ENCODE measurements at places on chromosomes 6 and 20.

GRCh38 chr6:56399250-56399671 is 151.9 kb upstream of the COL21A1 start:
- DNase-seq = no peak

DNA sequence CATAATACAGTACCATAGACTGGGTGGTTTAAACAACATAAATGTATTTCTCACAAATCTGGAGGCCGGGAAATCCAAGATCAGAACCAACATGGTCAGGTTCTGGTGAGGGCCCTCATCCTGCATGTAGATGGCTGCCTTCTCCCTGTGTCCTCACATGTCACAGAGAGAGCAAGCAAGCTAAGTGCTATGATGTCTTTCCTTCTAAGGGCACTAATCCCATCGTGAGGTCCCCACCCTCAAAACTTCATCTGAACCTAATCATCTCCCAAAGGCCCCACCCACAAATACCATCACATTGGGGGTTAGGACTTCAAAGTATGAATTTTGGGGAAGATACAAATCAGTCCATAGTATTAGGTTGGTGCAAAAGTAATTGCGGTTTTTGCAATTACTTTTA is 56.8 kb downstream of the CCDC170 start:
- no peak for DNase-seq

DNA sequence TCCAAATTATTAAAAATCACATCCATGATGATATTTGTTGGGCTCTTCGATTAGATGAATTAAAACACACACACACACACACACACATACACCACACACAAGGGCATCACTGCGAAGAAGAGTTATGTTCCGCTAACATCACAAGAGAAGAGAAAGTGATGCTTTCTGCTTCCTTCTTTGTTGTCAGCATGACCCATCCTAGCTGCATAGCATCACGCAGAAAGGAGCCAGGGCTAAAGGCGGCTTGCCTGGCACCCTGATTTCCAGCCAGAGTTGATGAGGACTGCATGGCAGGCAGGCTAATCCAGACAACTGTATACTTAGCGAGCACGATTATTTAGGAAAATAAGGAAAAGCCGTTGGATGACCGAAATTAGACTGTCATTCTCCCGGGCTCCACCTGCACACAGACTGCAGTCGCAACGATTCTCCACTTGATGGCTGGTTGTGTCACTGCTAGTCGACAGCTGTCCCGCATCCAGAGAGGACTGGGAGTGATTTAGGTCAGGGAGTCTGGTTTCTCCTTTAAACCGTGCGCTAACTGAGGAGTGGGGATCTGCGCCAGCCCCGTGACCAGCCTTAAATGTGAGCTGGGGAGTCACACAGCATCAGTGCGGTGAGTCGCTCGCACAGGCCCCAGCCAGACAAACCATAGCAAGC is 70.6 kb upstream of the SOX4 start:
- DNase-seq = no peak

DNA sequence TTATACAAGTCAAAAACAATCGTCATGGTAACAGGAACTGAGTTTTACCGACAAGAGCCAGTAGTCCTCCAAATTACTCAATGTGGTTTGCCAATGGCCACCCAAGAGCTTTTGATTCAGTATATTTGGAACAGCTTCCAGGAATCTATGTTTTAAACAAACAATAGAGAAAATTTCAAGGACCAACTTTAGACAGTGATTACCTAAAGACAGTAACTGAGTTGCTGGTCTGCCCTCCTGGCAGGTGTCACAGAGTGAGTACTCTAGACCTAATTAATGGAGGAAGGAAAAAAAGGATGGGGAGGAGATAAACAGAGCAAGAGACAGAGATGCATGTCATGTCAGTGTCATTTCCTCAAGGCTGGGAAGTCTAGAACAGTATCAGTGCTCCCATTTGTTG is 361.3 kb upstream of the BTBD3 start:
- DNase-seq = no peak

DNA sequence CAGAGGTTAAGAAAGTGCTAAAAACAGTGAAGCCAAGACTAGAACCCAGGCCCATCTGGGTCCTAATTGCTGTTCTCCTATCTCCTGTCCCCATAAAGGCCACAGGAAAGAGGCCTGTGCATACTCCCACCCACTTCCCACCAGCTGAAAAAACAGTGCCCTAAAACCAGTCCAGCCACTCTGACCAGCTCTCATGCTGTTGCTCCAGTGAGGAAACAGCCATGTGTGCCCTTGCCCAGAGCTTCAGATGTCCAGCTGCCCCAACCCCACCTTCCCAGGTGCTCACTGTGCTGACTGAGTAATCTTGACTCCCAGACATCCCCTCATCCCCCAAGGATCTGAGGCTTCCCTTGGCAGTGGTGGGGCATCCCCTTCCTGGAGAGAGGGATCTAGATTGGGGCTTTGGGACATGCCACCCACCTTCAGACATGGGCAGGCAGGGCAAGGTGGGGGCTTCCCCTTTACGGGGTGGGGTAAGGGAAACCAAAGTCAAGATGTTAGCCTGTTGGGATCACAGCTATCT is 28.7 kb downstream of the KCNK5 start:
- DNase-seq = no peak

- no peak for DNase-seq
These were observed 236.0 kb upstream of the JAG1 start for GRCh38 chr20:10909803-10910202.

- no peak for DNase-seq
These were observed 20.1 kb upstream of the NCOA3 start for GRCh38 chr20:47481330-47482216.

GRCh38 chr6:24205020-24205492 is 79.0 kb downstream of the NRSN1 start:
- no peak for DNase-seq

DNA sequence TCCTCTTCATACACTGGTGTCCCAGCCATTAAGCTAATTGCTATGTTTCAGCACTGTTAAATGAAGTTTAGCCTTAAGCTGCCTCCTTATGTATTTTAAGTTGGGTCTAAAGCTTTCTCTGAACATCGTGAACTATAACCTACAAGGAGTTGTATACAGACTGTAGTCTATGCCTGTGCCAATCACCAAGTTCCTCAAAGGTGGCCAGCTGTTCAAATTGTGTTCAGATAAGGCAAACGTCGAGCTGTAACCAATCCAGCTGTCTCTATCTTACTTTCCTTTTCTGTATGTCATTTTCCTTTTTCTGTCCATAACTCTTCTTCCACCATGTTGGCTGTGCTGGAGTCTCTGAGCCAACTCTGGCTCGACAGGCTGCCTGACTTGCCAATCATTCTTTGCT is 199.6 kb downstream of the OGFRL1 start:
- DNase-seq = no peak

DNA sequence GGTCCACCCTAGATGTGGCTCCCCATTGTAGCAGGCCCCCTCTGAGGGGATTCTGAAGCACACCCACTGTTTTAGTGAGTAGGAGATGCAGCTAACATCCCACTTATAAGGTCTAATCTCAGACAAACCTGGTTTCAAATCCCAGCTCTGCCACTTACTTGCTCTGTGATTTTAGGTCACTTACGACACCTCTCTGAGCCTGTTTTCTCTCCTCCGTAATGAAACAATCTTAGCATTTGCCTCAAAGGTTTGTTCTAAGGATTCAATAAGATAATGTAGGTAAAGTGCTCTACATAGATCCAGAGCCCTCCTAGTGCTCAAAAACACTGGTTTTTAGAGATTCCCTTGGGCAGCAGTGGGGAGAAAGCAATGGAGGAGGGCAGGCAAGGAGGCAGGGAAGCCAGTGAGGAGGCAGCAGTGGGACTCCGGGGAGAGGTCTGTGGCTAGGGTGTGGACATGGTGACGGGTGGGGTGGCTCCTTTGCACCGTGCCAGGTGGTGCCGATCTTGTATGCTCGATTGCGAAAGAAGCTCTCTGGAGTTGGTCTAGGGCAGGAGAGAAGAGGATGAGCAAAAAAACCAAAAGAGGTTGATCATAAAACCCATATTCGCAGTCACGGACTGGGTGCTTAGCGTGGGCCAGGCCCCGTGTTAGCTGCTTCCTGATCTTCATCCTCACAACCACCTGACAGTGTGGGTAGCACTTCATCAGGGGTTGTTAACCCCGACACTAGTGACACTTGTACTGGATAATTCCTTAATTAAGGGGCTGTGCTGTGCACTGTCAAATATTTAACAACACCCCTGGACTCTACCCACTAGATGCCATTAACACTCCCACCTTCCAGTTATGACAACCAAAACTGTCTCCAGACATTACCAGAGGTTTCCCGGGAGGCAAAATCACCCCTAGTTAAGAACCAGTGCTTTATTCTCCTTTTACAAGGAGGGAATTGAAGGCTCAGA is 16.8 kb upstream of the PTGIS start:
- DNase-seq = no peak

GRCh38 chr6:123940551-123940950 is 136.9 kb downstream of the NKAIN2 start:
- no peak for DNase-seq

DNA sequence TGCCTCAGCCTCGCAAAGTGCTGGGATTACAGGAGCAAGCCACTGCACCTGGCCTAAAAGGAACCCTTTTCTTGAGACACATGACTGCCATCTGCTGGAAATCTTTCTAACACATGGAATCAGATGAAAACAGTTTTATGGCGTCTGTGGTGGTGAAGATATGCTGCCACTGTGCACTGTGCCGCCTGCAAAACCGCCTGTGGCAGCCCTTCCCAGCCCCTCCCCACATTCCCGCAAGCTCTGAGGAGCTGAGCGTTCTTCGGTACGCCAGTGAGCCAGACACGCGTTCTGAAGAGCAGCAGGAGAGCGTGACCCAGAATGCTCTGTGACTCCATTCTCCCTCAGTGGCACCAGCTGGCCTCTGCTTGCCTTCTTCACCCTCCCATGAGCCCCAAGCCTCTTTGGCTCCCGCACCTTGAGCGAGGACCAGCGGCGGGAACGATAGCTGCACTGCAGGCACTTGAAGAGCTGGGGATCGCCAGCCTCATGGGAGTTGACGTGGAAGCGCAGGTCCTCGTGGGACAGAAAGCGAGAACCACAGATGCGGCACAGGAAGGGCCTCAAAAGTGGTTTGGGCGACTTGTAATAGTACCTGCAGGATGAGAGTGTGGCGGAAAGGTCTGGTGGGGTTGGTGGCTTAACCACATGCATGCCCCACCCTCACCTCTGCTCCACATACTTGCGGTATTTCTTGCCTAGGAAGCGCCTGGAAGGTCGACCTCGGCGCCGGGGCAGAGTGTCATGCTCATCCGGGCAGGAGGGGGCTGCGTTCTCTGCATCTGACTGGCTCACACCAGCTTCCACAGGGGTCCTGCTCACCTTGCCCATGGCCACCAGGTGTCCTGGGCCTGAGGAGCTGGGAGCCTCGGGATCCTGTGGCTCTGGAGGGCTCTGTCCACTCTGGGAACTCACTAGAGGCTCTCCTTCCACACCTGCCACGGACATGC is 8.7 kb downstream of the ZNF335 start:
- no peak for DNase-seq

GRCh38 chr6:26296857-26297648 is 67.9 kb upstream of the BTN3A2 start:
- no peak for DNase-seq

DNA sequence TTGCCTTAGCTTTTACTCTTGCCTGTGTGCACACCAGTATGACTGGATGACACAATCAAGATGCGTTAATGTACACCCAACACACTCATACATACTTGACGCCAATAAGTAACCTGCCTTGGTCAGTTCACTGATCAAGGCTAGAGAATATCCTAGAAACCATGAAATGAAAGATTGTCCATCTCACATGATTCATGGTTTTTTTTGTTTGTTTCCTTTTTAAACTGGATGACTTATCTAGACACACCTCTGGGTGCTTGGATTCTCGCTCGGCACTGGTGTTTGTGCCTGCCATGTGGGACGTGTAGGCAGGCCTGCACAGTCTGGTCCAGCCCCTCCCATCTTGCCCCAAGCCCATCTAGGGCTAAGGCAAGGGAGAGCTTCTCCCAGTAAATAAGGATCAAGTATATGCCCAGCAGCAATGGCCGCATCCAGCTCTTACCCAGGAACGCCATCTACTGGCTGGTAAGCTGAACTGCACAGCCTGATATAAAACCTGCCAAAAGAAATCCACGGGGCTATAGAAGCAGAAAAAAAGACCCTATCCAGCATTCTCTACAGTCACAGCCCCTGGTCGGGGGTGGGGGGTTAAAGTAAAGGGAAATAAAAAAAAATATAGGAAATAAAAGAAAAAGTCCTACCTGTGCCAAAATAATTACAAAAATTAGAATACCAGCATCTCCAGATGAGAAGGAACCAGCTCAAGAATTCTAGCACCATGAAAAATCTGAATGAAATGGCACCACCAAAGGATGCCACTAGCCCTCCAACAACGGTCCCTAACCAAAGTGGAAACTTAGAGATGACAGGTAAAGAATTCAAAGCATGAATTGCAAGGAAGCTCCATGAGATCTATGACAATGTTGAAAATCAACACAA is 73.3 kb downstream of the OTOR start:
- no peak for DNase-seq

GRCh38 chr20:59939879-59940128 is 301 bp downstream of the PPP1R3D start:
- no peak for DNase-seq

GRCh38 chr6:104252276-104252675 is 607.4 kb downstream of the HACE1 start:
- DNase-seq = no peak

DNA sequence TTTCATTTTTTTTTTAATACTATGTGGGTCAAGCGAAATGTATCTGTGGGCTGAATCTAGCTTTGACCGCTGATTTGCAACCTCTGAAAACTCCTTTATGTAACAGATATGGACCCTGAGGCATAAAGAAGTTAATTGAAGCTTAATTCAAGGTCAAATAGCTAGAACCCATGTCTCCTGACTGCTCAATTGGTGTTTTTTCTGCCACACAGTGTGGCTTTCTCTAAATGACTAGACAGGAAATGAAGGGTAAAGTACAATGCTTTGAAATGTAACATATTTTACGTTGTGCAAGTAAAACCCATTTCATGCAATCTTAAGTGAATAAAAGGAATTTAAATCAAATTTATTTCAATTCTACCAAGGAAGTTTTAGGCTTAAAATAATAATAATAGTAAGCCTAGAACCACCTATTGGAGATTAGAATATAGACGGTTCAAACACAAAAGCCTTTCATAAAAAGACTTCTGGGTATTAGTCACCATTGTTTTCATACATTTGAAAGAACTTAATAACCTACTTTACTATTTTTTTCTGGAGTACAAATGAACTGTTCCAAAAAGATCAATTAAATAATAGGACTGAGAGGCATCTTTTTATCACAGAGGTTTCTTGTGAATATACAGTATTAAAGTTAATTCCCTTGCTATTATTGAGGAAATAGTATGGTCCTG is 279.8 kb downstream of the EPHA7 start:
- no peak for DNase-seq

DNA sequence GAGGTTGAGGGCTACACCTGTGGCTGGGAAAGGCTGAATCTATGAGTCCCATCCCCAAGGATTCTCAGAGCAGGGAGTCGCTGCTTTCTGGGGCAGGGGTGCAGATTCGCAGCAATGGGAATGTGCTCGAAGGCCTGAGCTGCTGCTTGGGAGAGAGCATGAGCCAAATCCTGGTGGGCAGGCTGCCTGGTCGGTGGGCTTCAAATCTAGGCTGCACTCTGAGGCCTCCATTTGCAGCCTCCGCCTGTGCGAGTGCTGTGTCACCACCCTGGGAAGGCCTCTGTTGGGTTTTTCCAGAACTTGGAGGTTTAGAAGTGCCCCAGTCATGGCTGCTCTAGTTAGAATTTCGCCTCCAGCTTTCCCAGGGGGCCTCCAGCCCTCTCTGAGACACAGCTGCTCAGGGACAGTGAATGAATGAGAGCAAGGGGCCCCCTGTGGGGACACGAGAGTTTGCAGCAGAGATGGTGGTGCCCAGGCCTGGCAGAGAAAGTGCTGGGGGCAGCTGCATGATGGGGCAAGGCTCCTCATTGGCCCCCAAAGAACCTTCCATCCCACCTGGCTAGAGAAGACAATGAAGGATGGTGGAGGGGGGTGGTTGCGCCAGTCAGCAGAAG is 31.1 kb upstream of the RNF24 start:
- DNase-seq = no peak
